Astrocyte of the hippocampus (primary cell): ENCODE measurements at places on chromosomes 5 and 9.

DNA sequence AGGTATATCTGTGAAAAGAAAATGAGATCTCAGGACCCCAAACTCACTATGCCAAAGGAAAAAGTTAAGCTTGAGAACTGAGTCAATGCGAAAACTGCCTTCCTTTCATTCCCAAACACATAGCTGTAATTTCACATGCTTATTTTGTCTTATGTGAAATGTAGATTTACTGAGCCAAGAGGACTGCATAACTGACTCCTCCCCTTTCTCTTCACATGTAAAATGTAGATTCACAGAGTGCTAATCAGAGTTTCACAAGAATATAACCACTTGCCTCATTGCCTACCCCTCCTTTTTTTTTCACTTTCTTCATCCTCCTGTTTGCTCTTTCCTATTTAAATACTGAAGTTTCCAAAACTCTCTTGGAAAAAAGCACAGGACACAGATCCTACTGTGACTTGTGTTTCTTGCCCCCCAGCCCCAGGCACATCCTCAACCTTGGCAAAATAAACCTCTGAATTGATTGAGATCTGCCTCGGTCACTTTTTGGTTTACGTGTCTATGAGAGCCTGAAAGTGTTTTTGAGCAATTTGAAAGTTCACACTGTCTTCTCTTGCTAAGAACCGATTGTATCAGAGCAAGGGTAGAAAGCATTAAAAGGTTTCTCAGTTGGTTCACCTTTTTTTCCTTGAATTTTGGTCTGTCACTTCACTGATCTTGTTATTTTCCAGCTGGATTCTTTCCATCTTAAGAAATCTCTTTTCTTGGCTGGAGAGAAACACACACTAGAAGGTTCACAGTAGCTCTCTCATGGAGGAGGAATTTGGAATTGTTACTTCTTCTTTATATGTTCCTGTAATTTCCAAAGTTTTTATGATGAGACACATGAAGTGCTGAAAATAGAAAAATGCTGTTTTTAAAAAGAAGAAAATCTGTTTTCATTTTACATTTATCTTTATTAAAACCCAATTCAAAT is 44.8 kb upstream of the SNAPC3 start:
- DNase-seq = no peak

- peak; percentile 49 for DNase-seq
Observed at GRCh38 chr5:136202469-136203205, 9.7 kb upstream of the SMIM32 start.

GRCh38 chr5:2898661-2899060 is 147.2 kb upstream of the IRX2 start:
- DNase-seq = no peak

- peak; percentile 10 for DNase-seq
Observed at GRCh38 chr5:116037236-116037822, 5.1 kb downstream of the ARL14EPL start.

- DNase-seq = peak; percentile 98
Observed at GRCh38 chr5:132387640-132388117, 18.2 kb downstream of the SLC22A5 start.

GRCh38 chr5:136056771-136057335 is 28.1 kb downstream of the TGFBI start:
- no peak for DNase-seq

DNA sequence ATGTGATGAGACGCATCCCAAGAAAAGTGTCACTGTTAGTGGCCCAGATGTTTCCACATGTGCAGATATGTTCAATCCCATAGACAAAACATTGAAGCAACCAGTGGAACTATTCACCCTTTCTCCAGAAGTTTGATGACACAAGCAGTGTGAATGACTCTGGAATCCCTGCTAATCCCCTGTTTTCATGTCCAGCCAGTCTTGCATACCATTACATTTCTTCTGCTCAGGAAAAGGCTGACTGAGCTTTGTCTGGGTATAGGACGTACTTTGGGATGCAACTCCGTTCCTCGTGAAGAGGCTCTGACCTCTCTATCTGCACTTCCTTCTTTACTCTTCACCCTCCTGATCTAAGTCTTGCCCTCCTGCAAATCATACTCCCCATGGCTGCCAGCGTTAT is 172.4 kb downstream of the NTRK2 start:
- DNase-seq = peak; percentile 41

DNA sequence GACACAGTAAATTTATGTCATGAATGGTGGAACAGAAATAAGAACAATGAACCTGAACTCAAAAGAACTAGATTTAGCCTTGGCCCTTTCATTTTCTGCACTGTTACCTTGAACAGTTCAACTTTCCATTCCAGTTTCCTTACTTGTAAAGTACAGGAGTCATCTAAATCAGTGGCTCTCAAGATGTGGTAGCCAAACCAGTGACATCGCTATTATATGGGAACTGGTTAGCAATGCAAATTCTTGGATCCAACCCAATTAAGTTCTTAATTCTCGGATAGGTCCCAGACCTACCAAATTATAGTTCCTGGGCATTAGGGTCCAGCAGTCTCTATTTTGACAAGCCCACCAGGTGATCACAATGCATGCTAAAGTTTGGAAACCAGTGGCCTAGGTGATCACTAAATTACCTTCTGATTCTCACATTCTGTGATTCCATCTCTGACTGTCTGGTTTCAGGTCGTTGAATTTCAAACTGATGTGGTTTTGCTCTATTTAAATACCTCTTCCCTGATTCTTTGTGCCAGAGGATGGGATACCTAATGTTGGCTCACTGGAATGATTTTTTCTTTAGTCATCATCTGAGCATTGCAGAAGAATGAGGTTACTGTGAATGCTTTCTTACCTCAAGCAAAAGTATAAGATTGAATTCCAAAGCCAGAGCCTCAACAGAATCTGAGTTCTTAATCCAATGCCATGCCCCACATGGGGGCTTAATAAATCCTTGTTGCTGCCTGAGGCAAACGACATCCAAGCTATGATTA is 253.8 kb downstream of the ENC1 start:
- peak; percentile 77 for DNase-seq

DNA sequence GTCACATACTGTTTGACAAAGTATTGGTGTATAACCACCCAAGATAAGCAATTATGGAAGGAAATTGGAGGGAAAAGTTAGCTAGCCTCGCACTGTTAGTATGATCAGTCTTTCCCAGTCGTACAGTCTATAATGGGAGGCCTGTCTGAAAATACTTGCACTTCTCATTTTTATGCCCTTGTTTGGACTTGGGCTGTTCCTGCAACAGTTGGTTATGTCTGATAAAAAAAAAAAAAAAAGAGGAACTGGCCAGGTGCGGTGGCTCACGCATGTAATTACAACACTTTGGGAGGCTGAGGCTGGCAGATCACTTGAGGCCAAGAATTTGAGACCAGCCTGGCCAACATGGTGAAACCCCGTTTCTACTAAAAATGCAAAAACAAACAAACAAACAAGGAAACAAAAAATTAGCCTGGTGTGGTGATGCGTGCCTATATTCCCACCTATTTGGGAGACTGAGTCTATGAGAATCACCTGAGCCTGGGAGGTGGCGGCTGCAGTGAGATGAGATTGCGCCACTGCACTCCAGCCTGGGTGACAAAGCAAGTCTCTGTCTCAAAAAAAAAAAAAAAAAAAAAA is 58.3 kb upstream of the ANKRD33B start:
- DNase-seq = no peak

DNA sequence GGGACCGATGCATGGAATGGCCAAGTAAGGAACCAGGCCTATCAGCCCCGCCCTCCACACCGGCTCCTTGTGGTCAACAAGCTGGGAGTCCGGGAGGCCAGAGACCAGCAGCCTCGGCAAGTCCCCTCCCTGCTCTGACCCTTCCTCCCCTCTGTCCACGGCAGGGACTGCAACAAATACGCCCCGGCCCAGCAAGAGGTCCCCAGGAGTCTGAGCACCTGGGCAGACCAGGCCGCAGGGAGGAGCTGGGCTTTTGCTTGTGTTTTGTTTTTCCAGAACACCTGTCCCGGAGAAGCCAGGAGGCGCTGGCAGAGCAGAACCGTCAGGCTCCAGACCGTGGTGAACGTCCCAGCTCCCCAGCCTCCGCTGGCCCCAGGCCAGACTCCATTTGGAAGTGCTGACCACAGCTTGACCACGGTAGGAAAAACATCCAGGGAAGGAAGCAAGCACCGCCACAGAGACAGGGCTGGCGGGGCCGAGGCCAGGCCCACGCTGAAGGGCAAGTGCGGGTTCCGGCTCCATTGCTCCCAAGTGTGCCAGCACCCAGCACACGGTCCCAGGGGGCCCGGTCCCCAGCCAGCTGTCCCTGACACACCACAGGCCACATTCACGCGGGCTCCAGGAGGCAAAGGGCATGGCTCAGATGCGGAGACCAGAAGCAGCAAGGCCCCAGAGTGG is 56.7 kb downstream of the VAV2 start:
- DNase-seq = peak; percentile 97

DNA sequence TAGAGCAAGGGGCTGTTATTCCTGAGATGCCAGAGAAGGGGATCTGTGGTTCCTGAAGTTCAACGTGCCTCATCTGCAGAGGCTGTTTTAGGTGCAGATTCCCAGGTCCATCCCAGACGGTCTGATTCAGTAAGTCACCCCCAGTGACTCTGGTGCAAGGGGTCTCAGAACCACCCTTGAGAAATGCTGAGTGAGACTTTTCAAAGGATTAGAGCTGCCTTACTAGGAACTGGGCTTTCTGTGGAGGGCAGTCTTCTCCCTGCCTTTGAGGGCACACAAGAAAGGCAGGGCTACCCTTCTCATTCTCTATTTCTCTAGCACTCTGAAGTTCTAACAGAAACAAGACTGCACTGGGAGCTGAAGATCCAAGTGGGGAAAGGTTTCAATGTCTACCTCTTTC is 66.5 kb downstream of the FAM114A2 start:
- DNase-seq = no peak

DNA sequence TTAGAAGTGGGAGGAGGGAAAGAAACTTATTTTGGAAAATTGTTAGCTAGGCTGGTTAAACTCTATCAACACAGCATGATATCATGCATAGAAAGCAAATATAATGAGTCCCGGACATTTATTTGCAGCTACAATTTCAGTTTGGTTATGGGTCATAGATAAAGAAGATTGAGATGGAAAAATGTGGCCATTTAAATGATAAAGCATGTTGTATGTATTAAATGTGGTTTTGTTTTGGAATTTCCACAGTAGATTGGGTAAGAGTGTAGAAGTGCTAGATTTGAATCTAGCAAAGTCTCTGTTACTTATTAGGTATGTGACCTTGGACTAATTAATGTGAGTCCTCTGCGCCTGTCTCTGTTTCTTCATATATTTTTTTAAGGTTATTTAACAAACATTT is 217.4 kb downstream of the KDM4C start:
- DNase-seq = no peak

GRCh38 chr9:69932901-69933300 is 110.7 kb upstream of the MAMDC2 start:
- DNase-seq = no peak

DNA sequence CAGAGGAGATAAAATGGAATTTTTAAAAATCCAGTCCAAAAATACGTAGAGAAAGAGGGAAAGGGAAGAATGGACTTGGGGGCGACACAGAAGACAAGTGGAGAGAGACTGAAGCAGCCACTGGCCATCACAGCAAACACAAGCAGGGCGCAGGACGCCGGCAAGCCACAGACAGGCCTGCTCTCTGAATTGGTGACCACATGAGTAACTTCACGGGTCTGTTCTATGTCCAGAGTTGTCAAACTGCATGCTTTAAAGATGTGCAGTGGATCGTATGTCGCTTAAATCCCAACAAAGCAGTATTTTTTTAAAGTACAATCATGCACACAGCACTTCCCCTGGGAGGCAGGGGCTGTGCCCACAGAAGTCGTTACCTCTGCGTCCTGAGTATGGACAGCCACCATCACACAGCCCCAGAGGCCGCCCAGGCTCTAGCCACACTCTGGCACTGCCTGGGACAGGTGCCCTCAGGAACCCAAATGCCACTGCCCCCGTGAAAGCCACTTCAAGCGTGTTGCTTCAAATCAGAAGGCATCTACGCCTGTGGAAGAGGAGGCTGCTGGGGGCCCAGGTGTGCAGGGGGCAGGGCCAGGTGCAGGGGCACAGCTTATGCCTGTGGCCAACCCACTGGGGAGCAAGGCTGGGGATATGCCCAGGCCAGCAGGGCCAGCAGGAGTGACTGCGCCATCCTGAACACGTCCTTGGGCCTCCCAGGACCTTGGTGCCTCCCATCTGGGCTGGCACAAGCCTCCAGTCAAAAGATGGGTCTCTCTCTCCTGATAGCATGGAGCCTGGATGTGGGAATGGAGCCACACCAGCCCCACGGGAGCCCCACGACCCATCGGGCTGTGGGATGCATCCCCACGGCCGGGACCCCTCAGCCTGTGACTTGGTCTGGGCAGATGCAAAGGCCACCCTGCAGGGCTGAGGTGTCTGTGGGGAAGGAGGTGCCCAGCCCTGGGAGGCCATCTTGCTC is 5.9 kb upstream of the LRRC14B start:
- DNase-seq = no peak

- no peak for DNase-seq
Observed at GRCh38 chr9:70534061-70534460, 119.6 kb upstream of the KLF9 start.

GRCh38 chr9:113903514-113904077 is 27.5 kb downstream of the ZNF618 start:
- DNase-seq = no peak

DNA sequence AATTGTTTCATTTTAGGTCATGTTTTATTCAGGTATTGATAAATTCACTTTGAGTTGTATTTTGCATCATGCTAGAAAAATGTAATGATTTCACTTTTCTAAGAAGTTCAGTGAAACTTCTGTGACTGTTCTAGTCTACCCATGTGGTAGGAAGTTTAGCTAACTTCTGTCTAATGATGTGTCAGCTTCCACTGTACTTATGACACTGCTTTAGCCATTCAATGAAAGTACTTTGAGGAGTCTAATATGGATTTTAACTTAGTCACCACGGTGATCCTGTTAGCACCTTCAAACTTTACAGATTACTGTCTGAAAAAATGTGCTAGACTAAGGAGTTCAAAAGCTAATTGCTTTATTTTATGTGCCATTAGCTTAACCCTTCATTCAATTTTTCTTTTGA is 1510.5 kb upstream of the CDH9 start:
- no peak for DNase-seq

GRCh38 chr5:131661933-131662332 is 26.9 kb upstream of the RAPGEF6 start:
- DNase-seq = no peak

- no peak for DNase-seq
Observed at GRCh38 chr9:92349771-92350739, 24.3 kb downstream of the CENPP start.

GRCh38 chr5:80082731-80083100 is 47.6 kb downstream of the THBS4 start:
- peak; percentile 89 for DNase-seq

- DNase-seq = peak; percentile 91
Observed at GRCh38 chr5:170632985-170633234, 129.1 kb downstream of the KCNIP1 start.
